Muscle of back (tissue), 13 donors: ENCODE measurements at places on chromosomes 5 and 9. TPM values are rescaled to one million over a fixed set of nuclear protein-coding genes. Genes with fewer than 3 reads are reported as not detected.
A peak's percentile ranks its signal among the peaks of the same experiment; 100 is the strongest.

GRCh38 chr9:126363847-126364671, 37.4 kb downstream of the MVB12B start:
- DNase-seq = no peak

The PSMB7 gene
- 186 TPM for polyA plus RNA-seq

The RAD1 gene
- 22.8 TPM for polyA plus RNA-seq

The FAM153A gene
- polyA plus RNA-seq = not detected

DNA sequence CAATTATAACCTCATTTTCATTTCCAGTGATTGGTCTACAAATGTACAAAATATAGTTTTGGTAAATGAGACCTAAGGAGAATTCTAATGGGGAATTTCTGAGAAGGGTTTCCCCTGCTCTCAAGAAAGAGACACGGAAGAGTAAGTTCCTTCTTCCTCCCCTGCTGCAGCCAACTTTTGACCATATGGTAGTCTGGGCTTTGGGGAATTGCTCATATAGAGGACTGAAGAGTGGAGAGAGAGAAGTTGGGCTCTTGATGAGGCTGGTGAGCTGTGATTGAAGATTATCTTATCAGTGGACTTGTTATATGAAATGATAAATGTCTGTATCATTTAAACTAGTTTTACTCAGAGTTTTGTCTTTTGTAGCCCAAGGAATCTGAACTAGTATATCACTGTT, 4.3 kb upstream of the LNPEP start:
- DNase-seq = no peak

The OR13C4 gene
- polyA plus RNA-seq = not detected

- DNase-seq = no peak
These were observed 129.9 kb downstream of the DMXL1 start for GRCh38 chr5:119200795-119201194.

The NUP155 gene
- 16.4 TPM for polyA plus RNA-seq

DNA sequence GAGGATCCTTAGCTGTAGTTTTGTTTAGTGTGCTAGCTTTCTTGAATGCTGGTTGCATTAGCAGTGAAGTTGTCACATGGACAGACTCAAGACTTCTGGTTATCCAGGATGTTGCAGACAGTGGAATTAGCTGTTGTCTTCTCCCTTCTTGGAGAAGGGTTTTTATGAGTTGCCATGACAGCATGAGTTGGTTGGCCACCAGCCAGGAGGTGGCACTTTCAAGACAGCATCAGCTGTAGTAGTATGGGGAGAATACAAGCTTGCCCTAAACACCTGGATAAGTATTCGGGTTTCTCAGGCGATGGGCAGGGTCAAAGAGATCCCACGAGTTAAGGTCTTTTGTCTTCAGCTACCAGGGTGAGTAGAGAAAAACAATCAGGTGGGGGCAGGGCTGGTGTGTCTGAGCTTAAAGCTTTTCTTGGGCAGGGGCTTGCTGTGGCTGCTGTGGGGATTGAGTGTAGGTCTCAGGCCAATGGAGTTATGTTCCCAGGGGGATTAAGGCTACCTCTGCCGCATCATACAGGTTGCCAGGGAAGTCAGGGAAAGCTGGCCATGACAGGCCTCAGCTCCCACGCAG, 7.7 kb upstream of the C5orf47 start:
- no peak for DNase-seq

The PCDHB9 gene
- 2.0 TPM for polyA plus RNA-seq

DNA sequence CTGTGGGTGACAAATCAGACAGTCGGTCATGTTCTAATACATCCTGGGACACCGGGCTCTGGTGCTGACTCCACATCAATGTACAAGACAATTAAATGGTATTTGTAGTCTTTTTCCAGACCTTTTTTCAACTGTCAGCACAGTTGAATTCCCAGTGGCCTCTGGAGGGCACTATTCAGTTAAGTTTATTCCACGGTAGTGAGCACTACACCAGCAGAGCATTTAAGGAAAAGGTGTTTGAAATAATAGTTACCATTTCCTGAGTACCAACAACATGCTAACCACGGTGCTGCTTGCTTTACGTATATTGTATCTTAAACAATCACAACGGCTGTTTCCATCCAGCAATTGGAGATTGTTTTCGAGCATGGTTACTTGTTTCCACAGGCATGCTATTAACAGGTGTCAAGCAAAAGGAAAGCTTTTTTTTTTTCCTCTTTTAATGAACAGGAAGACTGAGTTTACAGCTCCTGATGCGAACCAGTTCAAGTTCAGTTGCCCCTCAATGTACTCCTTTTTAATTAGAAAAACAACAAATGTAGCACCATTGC, 186.7 kb downstream of the PDZD2 start:
- peak; percentile 76 for DNase-seq

- no peak for DNase-seq
These were observed 138.4 kb downstream of the ASTN2 start for GRCh38 chr9:117276444-117276843.

DNA sequence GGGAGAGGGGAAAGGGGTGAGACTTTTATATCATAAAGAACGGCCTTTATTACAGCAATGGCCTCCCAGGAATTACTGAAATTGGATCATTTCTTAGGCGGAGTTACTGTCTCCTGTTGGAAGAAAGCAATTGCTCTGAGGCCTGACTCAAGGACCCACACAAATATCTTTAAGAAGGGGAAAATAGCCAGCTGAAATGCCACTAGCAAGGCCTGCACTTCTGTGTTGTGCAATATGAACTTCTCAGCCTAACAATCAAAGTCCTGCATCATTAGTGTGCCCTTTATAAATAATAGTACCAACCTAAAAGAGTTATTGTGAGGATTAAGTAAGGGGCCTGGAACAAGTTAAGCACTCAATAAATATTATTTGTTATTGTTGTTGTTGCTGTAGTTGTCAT, 30.1 kb upstream of the TRIM32 start:
- no peak for DNase-seq

GRCh38 chr5:141742866-141743851, 61.1 kb upstream of the ARAP3 start:
- DNase-seq = peak; percentile 38

DNA sequence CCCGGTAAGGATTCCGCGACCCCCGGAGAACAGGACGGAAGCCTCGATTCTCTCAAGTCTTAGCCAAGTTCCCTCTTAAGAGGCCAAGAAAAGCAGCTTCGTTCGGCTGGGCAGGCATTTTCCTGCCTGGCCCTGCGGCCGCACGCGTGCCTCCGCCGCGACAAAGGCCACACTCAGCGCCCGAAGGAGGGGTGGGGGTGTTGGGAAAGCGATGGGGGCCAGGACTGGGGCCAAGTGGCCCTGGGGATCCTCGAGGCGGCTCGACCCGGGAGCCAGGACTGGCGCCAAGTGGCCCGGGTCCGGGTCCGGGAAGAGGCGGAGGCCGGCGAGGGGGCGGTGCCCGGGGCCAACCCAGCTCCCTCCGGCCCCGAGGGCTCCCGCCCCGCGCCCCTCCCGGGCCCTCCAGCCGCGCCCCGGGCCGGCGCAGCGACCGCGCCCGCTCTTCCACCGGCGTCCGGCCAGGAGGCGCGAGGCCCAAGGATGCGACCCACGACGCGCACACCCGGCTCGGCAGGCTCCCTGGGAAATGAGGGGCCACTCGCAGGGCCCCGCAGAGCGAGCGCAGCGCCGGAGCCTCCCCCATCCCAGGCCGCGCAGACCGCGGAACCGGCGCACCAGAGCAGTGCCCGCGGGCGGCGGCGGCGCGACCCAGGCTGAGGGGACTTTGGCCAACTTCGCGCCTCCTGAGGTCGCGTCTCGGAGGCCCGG, 756 bp downstream of the VAV2 start:
- peak; percentile 44 for DNase-seq

DNA sequence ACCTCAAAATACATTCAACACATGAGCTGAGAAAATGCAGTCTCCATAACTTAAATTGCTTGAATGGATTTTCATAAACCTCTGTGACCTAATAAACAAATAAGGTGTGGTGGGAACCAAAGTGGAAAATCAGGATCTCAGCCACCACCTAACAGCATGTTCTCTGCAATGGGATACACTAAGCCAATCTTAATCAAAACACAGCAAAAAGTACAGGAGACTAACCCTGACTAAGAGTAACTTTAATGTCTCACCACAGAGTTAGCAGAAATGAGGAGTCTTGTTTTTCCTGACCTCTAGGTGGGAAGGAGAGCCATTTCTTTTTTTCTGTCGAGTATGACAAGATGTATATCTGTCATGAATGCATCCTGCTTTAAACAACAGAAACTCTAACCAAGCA, 48.5 kb downstream of the PLK2 start:
- DNase-seq = no peak

- DNase-seq = peak; percentile 70
These were observed 137.9 kb downstream of the FAM114A2 start for GRCh38 chr5:153900703-153901395.

The CER1 gene
- polyA plus RNA-seq = 0.28 TPM

The CCDC192 gene
- 0.48 TPM for polyA plus RNA-seq
